CD8-positive, alpha-beta memory T cell (primary cell): ENCODE measurements at places on chromosomes 12 and 14.

DNA sequence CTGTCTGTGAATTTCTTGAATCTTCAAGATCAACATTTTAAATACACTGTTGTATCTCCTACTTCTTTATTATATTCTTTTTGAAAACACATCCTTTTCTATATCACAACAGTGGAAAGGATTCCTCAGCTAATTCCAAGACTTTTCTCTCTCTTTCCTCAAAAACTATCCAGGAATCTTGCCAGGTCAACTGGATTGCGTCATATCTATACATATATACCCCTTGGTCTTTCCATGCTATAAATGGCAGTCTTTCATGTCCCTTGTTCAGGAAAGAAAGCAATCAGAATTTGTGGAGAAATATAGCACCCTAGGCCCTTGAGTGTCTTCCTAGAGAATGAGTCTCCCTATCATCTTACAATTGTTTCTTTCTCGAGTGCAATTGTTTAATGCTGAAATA is 149.0 kb downstream of the KCNA5 start:
- H3K4me3 ChIP-seq = no peak overlapping the region
- no peaks in the 10 kb centered on the region for H3K27me3 ChIP-seq
- no peaks in the 10 kb centered on the region for H3K36me3 ChIP-seq
- no peak for DNase-seq

- H3K36me3 ChIP-seq = no peaks in the 10 kb centered on the region
- no peak for DNase-seq
- H3K4me1 ChIP-seq = no peaks in the 10 kb centered on the region
- no peaks in the 10 kb centered on the region for H3K27me3 ChIP-seq
Observed at GRCh38 chr12:24015833-24016160, 66.3 kb upstream of the SOX5 start.

GRCh38 chr14:51500776-51501175 is 150.9 kb upstream of the FRMD6 start:
- no peak overlapping the region for H3K4me3 ChIP-seq
- no peak for DNase-seq
- H3K4me1 ChIP-seq = no peaks in the 10 kb centered on the region
- H3K36me3 ChIP-seq = no peaks in the 10 kb centered on the region

DNA sequence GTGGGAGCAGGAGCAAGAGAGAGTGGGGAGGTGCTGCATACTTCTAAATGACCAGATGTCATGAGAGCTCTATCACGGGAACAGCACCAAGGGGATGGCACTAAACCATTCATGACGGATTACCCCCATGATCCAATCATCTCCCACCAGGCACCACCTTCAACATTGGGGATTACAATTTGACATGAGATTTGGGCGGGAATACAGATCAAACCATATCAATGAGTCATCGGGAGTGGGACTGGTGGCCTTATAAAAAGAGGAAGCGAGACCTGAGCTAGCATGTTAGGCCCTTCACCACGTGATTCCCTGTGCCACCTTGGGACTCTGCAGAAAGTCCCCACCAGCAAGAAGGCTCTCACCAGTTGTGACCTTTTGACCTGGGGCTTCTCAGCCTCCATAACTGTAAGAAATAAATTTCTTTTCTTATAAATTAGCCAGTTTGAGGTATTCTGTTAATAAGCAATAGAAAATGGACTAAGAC is 28.7 kb downstream of the COX8C start:
- no peaks in the 10 kb centered on the region for H3K4me1 ChIP-seq
- no peaks in the 10 kb centered on the region for H3K27me3 ChIP-seq
- no peak for DNase-seq
- H3K36me3 ChIP-seq = no peaks in the 10 kb centered on the region
- H3K4me3 ChIP-seq = no peak overlapping the region
- H3K27ac ChIP-seq = no peak overlapping the region

GRCh38 chr14:21209185-21209584 is 53.3 kb upstream of the OR5AU1 start:
- H3K4me1 ChIP-seq = peaks cover 4% of the 10 kb centered on the region
- no peak overlapping the region for H3K4me3 ChIP-seq
- H3K36me3 ChIP-seq = peaks cover 46% of the 10 kb centered on the region
- DNase-seq = no peak
- H3K27ac ChIP-seq = no peak overlapping the region

DNA sequence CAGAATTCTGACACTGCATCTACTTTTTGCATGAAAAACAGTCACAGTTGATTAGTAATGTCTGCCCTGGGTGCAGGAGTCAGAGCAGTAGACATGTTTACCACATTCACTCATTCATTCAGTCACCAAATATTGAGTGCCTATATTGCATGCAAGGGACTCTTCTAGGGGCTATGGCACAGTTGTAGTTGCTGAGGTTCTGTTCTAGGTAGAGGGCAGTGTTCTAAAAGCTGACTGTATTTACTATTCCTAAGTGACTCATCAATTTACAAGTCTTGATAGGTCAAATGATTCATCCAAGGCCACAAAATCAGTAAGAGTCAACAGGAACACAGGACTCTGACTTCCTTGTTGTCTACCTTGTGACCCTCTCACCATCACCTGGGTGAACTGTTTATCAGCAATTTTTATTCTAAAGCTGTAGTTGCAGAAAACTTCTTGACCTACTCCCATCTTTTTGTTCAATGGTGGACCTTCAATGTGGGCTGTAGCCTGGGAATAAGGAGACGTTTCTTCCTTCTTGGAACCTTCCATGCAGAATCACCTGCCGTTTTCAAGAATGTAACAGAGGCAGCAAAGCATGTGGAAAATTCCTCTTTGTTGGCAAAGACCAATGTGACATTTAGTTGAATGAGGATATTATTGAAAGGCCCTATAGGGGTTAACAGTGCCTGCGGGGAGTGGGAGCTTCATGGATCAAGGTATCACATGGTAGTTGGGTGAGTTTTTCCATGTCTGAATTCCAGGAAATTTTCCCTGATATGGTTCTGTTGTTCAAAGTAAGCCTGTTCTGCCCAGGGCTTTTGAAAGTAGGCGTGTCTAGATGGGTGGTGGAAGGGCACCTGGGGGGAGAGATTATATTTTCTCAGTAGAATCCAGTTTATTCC is 223.2 kb downstream of the KTN1 start:
- no peak for DNase-seq
- H3K27ac ChIP-seq = no peak overlapping the region

DNA sequence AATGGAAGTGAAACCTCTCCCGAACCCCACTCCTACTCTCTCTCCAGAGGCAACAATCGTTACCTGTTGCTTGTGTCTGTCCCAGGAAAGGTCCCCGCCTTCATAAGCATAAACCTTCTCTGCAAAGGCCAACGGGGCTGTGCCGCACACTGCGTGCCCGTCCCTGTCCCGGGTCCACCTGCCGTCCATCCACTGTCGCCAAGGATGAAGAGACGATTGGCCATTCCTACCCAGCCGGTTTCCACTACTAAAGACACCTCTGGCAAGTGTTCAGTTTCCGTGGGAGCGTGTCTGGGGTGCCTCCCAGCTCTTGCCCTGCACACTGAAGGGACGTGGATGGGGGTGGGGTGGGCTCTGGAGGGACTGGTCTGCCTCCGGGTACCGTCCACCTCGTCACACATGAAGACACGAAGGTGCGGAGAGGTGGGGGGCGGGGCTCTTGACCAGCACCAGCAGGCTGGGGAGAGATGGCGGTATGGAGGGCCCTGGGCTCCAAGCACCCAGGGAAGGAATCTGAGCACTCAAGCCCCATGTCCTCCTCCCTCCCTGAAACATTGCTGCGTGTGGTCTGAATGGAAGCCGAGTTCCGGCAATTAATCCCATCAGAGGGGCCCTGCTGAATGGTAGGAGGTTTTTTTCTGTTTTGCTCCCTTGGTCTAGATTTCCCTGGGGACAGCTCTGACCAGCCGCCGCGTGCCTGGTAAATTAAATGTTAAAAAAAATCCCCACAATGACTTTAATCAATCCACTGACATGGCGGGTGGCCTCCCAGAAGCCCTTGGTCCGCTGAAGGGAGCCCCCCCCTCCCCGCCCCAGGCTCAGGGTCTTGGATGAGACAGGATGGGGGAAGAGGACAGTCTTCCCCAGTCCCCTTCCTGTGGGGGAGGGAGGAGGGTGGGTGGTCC is 4.1 kb upstream of the KIF26A start:
- H3K27me3 ChIP-seq = no peaks in the 10 kb centered on the region
- peak; percentile 37 for DNase-seq
- H3K4me1 ChIP-seq = peaks cover 4% of the 10 kb centered on the region
- no peak overlapping the region for H3K4me3 ChIP-seq
- H3K27ac ChIP-seq = no peak overlapping the region

DNA sequence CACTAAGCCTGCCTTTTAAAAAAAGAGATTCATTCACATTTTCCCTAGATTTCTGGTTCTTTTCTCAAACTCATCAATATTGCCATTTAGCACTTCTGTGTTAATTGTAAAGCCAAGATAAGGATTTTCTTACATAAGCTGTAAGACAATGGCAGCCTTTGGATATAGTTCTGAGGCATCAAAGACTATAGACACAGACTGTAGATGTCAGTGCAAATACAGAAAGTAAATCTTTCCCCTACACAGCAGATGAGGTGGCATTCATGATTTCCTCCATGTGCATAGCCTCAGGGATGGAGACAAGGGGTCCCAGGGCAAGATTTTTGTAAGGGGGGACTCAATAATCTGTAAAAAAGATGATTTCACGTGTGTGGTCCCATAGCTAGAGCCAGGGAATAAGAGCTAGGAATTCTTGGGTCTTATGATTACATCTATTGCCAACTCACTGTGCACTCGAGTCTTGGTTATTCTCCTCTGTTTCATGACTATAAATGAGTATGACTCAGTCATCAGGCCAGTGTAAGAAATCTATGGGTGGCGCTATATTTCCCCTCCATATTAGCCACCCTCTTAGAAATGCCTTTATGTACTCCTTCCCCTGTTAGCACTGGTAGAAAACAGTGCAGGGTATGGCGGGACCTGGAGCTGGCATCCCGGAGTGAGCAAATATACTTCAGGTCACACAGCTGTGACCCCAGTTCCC is 207.5 kb downstream of the EXOC5 start:
- H3K4me3 ChIP-seq = no peak overlapping the region
- no peaks in the 10 kb centered on the region for H3K4me1 ChIP-seq
- no peaks in the 10 kb centered on the region for H3K36me3 ChIP-seq
- no peak overlapping the region for H3K27ac ChIP-seq
- no peaks in the 10 kb centered on the region for H3K27me3 ChIP-seq
- no peak for DNase-seq

GRCh38 chr12:108423486-108423885 is 84.4 kb upstream of the CMKLR1 start:
- no peak overlapping the region for H3K4me3 ChIP-seq
- no peak for DNase-seq
- no peak overlapping the region for H3K27ac ChIP-seq
- no peaks in the 10 kb centered on the region for H3K4me1 ChIP-seq

DNA sequence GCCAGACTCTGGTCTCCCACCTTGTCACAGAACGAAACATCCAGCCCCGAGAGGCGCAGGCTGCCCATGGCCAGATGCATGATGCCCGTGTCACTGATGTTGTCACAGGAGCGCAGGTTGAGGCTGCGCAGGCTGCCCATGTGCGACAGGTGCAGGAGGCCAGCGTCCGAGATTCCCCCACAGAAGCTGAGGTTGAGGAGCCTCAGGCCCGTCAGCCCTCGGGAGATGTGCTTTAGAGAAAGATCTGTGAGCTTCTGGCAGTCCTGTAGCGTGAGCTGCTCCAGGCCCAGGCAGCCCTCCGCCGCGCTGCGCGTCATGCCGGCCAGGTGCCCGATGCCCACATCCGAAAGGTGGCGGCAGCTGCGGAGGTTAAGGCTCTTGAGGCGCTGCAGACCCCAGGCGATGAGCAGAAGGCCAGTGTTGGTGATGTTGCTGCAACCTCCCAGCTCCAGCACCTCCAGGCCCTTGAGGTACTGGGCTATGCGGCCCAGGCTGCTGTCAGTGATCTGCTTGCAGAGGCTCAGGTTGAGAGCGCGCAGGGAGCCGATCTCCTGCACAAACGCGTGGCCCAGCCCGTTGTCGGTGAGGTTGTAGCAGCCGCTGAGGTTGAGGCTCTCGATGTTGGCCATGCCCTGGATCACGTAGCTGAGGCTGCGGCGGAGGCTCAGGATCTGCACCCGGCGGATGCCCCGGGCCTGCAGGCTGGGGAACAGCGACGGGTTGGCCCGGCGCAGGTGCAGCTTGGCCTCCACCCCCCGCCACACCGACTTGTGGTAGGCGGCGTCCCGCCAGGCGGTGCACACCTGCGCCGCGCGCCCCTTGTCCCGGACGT is 991 bp downstream of the FBXL14 start:
- DNase-seq = peak; percentile 77
- H3K27ac ChIP-seq = peak overlapping the region; percentile 78
- H3K27me3 ChIP-seq = no peaks in the 10 kb centered on the region
- H3K36me3 ChIP-seq = no peaks in the 10 kb centered on the region

- H3K27ac ChIP-seq = no peak overlapping the region
- no peaks in the 10 kb centered on the region for H3K27me3 ChIP-seq
- H3K4me3 ChIP-seq = no peak overlapping the region
Observed at GRCh38 chr12:115433014-115433634, 749.1 kb upstream of the TBX3 start.

DNA sequence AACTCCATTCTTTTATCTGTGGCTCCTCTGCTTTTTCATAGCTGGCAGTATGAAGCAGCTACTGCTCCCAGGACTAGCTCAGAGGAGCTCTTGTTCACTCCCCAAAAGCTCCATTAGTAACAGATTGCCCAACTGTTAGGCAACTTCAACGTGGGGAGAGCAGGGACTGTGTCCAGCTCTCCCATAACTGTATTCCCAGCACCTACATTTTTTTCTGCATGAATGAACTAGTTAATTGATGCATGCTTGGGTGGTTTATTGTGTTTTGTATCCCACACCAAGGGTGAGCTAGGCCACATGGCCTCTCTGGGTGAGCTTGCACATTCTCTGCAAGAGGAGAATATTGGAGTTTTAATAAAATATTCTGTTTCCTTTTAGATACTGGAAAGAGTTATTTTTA is 15.2 kb downstream of the STON2 start:
- no peaks in the 10 kb centered on the region for H3K4me1 ChIP-seq
- H3K4me3 ChIP-seq = no peak overlapping the region
- H3K36me3 ChIP-seq = no peaks in the 10 kb centered on the region
- no peak for DNase-seq

- H3K36me3 ChIP-seq = no peaks in the 10 kb centered on the region
- DNase-seq = peak; percentile 17
- H3K27me3 ChIP-seq = peaks cover 4% of the 10 kb centered on the region
- no peaks in the 10 kb centered on the region for H3K4me1 ChIP-seq
- H3K4me3 ChIP-seq = no peak overlapping the region
- H3K27ac ChIP-seq = no peak overlapping the region
Observed at GRCh38 chr12:117212563-117213190, 22.4 kb upstream of the FBXO21 start.

DNA sequence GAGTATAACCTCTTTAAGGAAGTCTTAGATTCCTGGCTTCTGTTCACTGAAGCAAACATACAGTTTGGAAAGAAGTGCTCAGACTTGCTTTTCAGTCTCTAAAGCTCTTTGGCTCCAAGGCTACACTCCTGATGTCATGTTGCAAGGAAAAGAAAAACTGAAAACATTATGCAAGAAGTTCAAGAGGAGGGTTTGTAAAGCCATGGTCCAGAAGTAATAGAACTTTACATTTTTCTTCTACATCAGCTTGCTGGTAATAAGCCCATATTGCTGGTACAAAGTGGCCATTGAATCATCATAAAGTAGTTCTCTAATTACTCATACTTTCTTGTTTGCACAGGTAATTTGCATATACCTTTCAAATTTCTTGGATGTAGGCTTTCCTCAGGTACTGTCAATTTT is 83.6 kb downstream of the BBS10 start:
- no peak overlapping the region for H3K4me3 ChIP-seq
- DNase-seq = no peak
- H3K27me3 ChIP-seq = no peaks in the 10 kb centered on the region
- H3K36me3 ChIP-seq = no peaks in the 10 kb centered on the region

GRCh38 chr12:100608776-100609175 is 35.3 kb downstream of the GAS2L3 start:
- no peak overlapping the region for H3K27ac ChIP-seq
- H3K36me3 ChIP-seq = no peaks in the 10 kb centered on the region
- no peaks in the 10 kb centered on the region for H3K27me3 ChIP-seq
- H3K4me1 ChIP-seq = no peaks in the 10 kb centered on the region
